ENCODE measurements at places on chromosomes 7 and 10. TPM values are rescaled to one million over a fixed set of nuclear protein-coding genes. Genes with fewer than 3 reads are reported as not detected.

The PTPRN2 gene
- 25.4 TPM for total RNA-seq

The FRMPD2 gene
- not detected for total RNA-seq

The MRLN gene
- not detected for total RNA-seq

The MARVELD1 gene
- 19.1 TPM for total RNA-seq

The DNAJC12 gene
- 8.7 TPM for total RNA-seq

DNA sequence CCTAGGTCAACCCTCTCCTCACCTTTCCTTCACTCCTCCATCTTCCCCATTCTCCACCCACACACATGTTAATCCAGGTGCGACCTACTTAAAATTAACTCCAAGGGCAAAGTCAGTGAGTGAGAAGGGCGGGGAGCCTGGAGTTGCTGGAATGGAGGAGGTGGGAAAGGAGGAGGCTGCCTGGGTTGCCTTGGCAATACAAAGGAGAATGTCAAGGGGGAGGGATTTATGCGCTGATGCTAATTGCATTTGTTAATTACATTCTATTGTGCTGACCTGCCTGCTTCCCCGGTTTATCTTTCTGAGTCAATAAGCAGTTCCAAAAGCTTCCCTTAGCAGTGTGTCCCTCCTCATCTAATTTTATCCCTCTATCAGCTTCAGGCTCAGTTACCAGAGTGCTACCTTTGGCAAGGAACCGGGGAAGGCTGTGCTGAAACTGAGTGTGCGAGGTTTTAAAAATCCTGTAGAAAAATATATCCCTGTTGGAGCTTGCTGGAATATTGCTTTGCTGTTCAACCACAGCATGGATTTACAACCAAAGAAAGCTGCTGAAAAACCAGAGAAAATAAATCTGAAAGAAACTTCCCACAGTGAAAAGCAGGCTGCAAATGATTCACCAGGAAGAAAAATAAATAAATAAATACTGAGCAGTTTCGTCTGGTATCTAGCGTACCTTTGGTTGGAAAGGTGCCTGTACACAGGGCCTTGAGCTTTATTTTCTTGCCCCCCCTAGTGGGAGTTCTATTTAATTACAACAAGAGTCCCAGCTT, 113.2 kb upstream of the DGKB start:
- H3K27me3 ChIP-seq: no peaks in the 10 kb centered on the region
- no peak for DNase-seq
- H3K27ac ChIP-seq: peak overlapping the region; percentile 19
- no peaks in the 10 kb centered on the region for H3K4me1 ChIP-seq
- H3K36me3 ChIP-seq: no peaks in the 10 kb centered on the region

- no peaks in the 10 kb centered on the region for H3K27me3 ChIP-seq
- H3K4me1 ChIP-seq: peaks cover 3% of the 10 kb centered on the region
- peak; percentile 24 for DNase-seq
- no peak overlapping the region for H3K4me3 ChIP-seq
Measured at GRCh38 chr10:70856454-70856853, 31.9 kb downstream of the PCBD1 start.

DNA sequence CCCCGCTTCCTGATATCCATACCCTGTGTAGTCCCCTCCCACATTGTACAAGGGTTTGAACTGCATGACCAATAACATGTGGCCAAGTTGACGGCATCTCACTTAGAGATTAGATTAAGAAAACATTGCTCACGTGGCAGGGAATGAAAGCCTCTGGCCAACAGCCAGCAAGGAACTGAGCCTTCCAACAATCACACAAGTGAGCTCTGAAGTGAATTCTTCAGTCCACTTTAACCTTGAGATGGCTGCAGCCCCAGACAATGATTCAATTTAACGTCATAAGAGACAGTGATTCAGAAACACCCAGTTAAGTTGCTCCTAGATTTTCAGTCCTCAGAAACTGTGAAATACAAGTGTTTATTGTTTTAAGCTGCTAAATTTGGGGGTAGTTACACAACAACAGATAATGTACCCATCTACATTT, 165.9 kb upstream of the PLXNA4 start:
- H3K4me1 ChIP-seq: no peaks in the 10 kb centered on the region
- H3K27ac ChIP-seq: no peak overlapping the region
- DNase-seq: no peak
- no peak overlapping the region for H3K4me3 ChIP-seq

Measured in transverse colon (tissue), 4 donors.